ENCODE measurements at places on chromosomes 1 and 21. TPM values are rescaled to one million over a fixed set of nuclear protein-coding genes. Genes with fewer than 3 reads are reported as not detected.

RALGPS2 gene
- 16.1 TPM for total RNA-seq

OR2AK2 gene
- not detected for total RNA-seq

ADGRL4 gene
- 28.2 TPM for total RNA-seq

TDRD5 gene
- total RNA-seq = 0.20 TPM

NIBAN1 gene
- 371 TPM for total RNA-seq

TMEM125 gene
- total RNA-seq = 2.1 TPM

CCDC27 gene
- total RNA-seq = not detected

TPTE gene
- not detected for total RNA-seq

ZFYVE9 gene
- total RNA-seq = 15.8 TPM

RASSF5 gene
- 17.5 TPM for total RNA-seq

ADGRB2 gene
- 14.4 TPM for total RNA-seq

SPRR2A gene
- total RNA-seq = not detected

CENPS gene
- total RNA-seq = 1.9 TPM

MYOG gene
- total RNA-seq = not detected

NGF gene
- total RNA-seq = 12.0 TPM

TAF5L gene
- 8.6 TPM for total RNA-seq

LRP8 gene
- total RNA-seq = 2.2 TPM
